Lower lobe of right lung (tissue), 2 donors: ENCODE measurements at places on chromosomes 5 and 9.

DNA sequence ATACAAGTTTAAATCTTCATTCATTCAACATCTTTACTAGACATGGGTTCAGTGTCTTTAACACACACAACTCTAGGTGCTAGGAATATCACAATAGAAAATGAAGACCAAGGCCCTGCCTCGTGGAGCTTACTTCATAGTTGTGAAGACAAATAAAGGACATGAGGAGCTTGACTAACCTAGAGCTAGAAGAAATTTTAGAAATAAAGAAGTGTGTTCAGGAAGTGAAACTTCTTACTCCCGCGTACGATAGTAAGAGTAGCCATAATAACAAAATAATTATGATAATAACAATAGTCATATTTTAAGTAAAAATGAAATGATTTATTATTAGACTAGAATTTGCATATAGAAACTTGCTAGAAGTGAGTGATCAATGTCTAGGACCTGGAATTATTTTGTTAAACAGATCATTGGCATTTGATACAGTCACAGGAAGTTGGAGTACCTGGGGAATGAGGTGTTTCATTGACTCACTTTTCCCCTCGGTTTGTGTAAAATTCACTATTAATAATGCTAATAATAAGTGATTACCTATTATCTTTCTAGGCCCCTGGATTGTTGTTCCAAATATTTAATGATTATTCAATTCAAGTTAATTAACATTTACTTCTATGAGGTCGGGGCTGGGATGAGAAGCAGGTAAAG, 331.3 kb downstream of the NSG2 start:
- H3K4me3 ChIP-seq, result no peak overlapping the region
- H3K27me3 ChIP-seq, result no peaks in the 10 kb centered on the region

GRCh38 chr5:181114844-181115778, 15.9 kb downstream of the OR2V1 start:
- DNase-seq, result no peak
- no peak overlapping the region for H3K4me3 ChIP-seq
- peaks cover 76% of the 10 kb centered on the region for H3K27me3 ChIP-seq

- no peak overlapping the region for H3K27ac ChIP-seq
- H3K4me1 ChIP-seq, result no peaks in the 10 kb centered on the region
- H3K27me3 ChIP-seq, result no peaks in the 10 kb centered on the region
- H3K4me3 ChIP-seq, result no peak overlapping the region
- no peak for DNase-seq
- no peaks in the 10 kb centered on the region for H3K36me3 ChIP-seq
Measured at GRCh38 chr9:72382405-72382804, 17.4 kb upstream of the ZFAND5 start.

DNA sequence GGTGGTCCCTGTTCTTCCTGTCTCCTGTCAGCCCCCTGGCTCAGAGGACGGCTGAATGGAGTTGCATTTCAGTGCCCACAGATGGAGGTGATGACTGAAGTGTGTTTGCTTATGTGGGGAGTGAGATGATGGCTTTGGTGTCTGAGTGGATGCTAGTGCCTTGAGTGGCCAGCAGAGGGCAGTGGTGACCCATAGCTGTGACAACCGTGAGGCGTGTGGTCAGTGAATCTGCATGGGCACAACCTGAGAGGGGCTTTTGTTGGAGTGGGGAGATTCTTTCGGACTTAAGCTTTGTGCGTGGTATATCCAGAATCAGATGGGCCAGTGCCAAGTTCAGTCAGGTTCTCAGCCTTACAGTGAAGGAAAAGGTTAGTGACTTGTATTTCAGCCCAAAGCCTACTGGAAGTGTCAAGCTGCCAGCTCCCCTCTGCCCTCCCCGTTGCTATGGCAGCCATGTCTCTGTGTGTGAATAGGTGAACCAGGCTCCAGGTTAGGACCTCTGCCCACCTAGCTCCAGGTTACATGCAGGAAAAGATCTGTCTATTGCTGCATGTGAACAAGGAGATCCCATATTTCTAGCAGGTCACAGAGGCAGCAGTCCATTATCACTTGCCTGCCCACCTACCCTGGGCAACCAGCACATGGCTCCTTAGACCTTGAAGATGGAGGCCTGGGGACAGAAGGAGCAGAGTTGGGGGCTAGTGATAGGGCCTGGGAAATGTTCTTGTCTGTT, 14.7 kb upstream of the CXXC5 start:
- H3K27ac ChIP-seq, result no peak overlapping the region
- no peak overlapping the region for H3K4me3 ChIP-seq
- H3K36me3 ChIP-seq, result peaks cover 22% of the 10 kb centered on the region
- peaks cover 37% of the 10 kb centered on the region for H3K4me1 ChIP-seq
- DNase-seq, result peak; percentile 71
- no peaks in the 10 kb centered on the region for H3K27me3 ChIP-seq

- no peaks in the 10 kb centered on the region for H3K4me1 ChIP-seq
- no peaks in the 10 kb centered on the region for H3K36me3 ChIP-seq
- H3K27ac ChIP-seq, result no peak overlapping the region
- no peak for DNase-seq
Measured at GRCh38 chr5:38165435-38165834, 92.9 kb upstream of the EGFLAM start.

DNA sequence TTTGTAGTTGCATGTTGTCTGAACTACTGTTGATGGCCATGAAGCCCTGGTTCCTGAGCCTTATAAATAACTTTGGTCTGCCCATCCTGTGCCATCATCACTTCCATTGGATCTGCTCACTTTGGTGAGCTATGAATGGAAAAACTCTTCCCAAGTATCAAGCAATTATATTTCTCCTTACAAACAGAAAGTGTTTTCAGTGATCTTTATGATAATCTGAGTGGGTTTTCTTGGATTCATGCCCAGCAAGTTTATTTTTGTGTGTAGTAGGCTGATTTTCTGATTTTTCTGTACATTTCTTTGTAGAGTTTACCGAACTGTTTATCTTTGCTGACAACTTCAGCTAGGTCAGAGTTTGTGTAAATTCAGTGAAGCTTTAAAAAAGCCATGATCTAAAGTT, 31.0 kb downstream of the CAMK4 start:
- no peak overlapping the region for H3K4me3 ChIP-seq
- no peaks in the 10 kb centered on the region for H3K27me3 ChIP-seq
- DNase-seq, result no peak
- H3K36me3 ChIP-seq, result no peaks in the 10 kb centered on the region
- H3K4me1 ChIP-seq, result no peaks in the 10 kb centered on the region

DNA sequence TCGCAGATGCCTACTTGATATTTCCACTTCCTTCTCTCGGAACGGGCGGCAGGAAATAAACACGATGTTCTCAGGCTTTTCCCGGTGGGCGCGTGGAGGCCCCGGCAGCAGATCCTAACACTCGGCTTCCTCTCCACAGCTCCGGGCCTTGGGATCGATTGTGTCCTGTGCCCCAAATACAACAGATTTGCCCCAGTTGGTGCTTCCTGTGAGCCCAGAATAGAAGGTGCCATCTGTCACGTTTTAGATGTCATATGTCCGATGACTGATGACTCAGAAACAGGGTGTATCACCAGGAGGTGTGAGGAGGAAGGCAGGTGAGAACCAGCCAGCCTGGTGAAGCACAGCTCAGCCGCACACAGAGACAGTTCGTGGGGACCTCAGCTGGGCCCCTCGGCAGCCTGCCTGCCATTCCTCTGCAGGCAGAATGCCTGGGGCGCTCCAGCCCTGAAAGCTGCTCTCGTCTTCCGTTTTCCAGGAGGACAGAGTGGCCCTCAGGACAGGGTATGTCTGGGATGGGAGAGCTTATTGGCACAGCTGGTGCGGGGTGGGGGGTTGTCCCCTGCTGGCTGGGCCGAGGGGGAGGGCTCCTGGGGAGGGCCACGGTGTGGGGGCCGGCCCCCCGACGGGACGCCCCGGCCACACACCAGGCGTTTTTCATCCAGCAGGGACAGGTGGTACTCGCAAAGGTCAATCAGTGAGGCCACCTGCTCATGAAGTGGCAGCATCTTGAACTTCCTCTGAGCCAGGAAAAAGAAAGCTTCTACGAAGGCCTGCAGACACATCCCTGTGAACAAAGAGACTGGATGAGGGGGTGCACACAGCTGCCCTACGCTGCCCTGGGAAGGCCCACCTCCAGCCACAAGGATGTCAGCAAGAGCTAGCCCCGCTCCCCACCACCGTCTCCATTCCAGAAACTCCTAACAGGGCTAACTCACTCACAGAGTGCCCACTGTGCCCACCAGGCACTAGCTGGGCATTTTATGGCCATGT, 171.0 kb downstream of the DAB2IP start:
- H3K4me1 ChIP-seq, result no peaks in the 10 kb centered on the region
- H3K36me3 ChIP-seq, result no peaks in the 10 kb centered on the region
- no peaks in the 10 kb centered on the region for H3K27me3 ChIP-seq
- no peak overlapping the region for H3K27ac ChIP-seq

- H3K27me3 ChIP-seq, result no peaks in the 10 kb centered on the region
- no peaks in the 10 kb centered on the region for H3K36me3 ChIP-seq
- peak overlapping the region; percentile 89 for H3K27ac ChIP-seq
- DNase-seq, result peak; percentile 57
- peaks cover 63% of the 10 kb centered on the region for H3K4me1 ChIP-seq
- peak overlapping the region; percentile 41 for H3K4me3 ChIP-seq
Measured at GRCh38 chr9:128685636-128686489, 3.2 kb upstream of the SET start.

GRCh38 chr9:118650417-118650816, 718.8 kb downstream of the BRINP1 start:
- no peaks in the 10 kb centered on the region for H3K4me1 ChIP-seq
- no peak for DNase-seq
- no peak overlapping the region for H3K4me3 ChIP-seq
- no peak overlapping the region for H3K27ac ChIP-seq
- H3K36me3 ChIP-seq, result no peaks in the 10 kb centered on the region

DNA sequence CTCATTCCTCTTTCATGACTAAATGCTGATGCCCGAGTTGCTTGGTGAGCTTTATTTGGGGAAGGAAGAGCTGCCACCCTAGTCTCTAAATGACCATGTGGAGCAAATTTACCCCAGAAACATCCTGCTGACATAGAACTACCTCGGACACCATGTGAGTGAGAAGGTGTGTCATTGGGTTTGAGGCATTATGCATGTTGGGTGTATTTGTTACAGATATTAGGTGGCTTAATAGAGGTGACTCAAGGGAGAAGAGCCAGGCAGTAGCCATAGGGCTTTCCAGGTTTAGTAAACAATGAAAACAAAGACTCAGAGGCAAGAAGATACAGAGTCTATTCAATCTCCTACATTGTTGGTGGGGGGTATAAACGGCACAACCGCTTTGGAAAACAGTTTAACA, 581.5 kb downstream of the CCDC171 start:
- H3K4me3 ChIP-seq, result no peak overlapping the region
- H3K36me3 ChIP-seq, result no peaks in the 10 kb centered on the region
- H3K4me1 ChIP-seq, result no peaks in the 10 kb centered on the region
- no peaks in the 10 kb centered on the region for H3K27me3 ChIP-seq
- H3K27ac ChIP-seq, result no peak overlapping the region

DNA sequence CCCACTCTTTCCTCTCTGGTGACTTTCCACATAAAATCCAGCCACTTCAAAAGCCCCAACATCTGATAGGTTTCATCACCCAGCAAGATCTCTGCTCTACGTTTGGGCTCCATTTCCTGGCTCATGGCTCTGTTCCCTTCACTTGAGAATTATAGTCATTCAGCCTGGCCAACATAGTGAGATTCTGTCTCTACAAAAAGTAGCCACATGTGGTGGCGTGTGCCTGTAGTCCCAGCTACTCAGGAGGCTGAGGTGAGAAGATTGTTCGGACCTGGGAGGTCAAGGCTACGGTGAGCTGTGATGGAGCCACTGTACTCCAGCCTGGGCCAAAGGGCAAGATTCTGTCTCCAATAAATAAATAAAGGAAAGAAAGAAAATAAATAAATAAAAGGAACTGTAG, 83.3 kb upstream of the IGFBPL1 start:
- H3K4me1 ChIP-seq, result no peaks in the 10 kb centered on the region
- no peaks in the 10 kb centered on the region for H3K36me3 ChIP-seq
- H3K4me3 ChIP-seq, result no peak overlapping the region
- H3K27ac ChIP-seq, result no peak overlapping the region
- no peaks in the 10 kb centered on the region for H3K27me3 ChIP-seq
- no peak for DNase-seq

DNA sequence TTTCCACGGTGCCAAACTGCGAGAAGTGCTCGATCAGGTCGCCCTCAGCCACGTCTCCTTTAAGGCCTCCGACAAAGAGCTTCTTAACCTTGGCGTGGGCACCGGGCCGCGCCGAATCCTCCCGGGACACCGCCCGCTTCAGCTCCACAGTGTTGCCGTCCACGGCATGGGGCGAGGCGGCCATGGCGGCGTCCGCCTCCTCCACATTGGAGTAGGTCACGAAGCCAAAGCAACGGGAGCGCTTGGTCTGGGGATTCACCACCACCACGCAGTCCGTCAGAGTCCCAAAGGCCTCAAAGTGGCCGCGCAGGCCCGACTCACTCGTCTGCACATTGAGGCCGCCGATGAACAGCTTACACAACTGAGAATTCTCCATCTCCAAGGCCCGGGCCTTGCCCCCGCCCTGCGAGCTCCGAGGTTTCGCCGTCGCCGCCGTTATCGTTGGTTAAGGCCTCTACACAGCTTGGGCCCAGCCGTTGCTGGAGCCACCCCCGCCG, 424 bp downstream of the HNRNPA0 start:
- no peaks in the 10 kb centered on the region for H3K36me3 ChIP-seq
- peaks cover 40% of the 10 kb centered on the region for H3K4me1 ChIP-seq
- no peaks in the 10 kb centered on the region for H3K27me3 ChIP-seq
- peak overlapping the region; percentile 99 for H3K27ac ChIP-seq
- DNase-seq, result no peak

- H3K4me3 ChIP-seq, result no peak overlapping the region
- peaks cover 11% of the 10 kb centered on the region for H3K4me1 ChIP-seq
- H3K27me3 ChIP-seq, result no peaks in the 10 kb centered on the region
- H3K27ac ChIP-seq, result no peak overlapping the region
- no peak for DNase-seq
Measured at GRCh38 chr5:178460174-178460573, 130.0 kb downstream of the COL23A1 start.

DNA sequence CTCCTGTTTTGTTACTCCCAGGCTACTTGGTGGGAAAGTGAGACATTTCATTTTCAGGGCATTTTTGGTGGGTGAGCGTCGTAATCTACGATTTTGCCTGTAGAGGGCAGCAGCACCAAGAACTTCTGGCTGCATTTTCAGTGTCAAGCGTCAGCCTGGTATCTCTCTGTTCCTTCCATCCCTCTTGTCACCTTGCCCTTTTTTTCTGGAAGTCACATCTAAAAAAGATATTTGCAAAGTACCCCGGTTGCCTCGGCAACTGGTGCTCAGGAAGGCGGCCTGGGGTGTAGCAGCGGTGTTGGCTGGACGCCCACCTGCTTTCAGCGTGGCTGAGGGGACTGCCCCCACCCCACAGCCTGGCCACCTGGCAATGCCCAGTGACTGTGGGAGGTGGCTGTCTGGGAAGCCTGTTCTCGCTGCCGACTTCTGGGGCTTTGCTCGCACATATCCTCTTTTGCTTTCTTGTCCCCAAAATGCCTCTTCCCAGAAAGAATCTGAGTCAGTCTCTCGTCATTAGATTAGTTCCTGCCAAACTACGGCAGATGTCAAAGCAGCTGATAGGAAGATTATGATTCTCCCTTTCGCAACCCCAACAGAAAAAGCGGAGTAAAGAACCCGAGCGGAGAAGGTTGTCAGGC, 84.5 kb downstream of the ACER2 start:
- DNase-seq, result peak; percentile 51
- peaks cover 9% of the 10 kb centered on the region for H3K4me1 ChIP-seq
- no peaks in the 10 kb centered on the region for H3K36me3 ChIP-seq
- H3K27ac ChIP-seq, result peak overlapping the region; percentile 71
- peak overlapping the region; percentile 39 for H3K4me3 ChIP-seq
- no peaks in the 10 kb centered on the region for H3K27me3 ChIP-seq

GRCh38 chr5:64744914-64745313, 23.6 kb downstream of the SREK1IP1 start:
- H3K27ac ChIP-seq, result no peak overlapping the region
- no peak for DNase-seq
- H3K4me3 ChIP-seq, result no peak overlapping the region
- no peaks in the 10 kb centered on the region for H3K27me3 ChIP-seq
- no peaks in the 10 kb centered on the region for H3K4me1 ChIP-seq
